Stimulated activated CD4-positive, alpha-beta T cell treated with anti-CD3 and anti-CD28 coated beads, Interleukin-12 subunit alpha, Interleukin-12 subunit beta, amount 100 ng/mL, for 4 hours (primary cell): ENCODE measurements at places on chromosomes 2 and 18.

DNA sequence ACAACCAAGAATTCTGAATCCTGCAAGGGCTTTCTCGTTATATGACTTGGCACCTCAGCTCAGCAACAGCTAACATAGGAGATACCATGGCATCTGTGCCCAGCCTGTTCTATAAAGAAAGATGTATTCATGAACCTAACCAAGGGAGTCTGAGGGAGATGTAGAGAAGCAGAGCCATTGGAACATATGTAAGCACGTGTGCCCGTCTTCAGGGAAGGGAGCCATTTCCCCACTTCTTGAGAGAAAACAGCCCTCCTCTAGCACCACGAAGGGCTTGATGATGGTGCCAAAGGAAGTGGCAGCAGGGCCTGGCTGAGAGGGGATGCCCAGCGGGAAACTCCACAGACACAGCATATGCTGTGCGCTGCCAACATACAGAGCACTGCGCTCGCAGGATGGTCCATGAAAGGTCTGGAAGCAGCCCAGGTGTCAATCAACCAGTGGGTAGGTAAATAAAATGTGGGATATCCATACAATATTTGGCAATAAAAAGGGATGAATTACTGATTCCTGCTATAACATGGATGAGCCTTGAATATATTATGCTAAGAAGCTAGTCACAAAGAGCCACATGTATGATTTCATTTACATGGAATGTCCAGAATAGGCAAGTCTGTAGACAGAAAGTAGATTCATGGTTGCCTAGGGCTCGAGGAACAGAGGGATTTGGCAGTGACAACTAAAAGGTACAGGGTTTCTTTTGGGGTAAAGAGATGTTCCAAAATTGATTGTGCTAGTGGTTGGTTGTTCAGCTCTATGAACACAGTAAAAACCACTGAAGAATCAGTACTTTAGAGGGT, 16.1 kb downstream of the TMEM247 start:
- DNase-seq: no peak

- no peak for DNase-seq
Measured at GRCh38 chr2:32564417-32565035, 63.3 kb upstream of the TTC27 start.

DNA sequence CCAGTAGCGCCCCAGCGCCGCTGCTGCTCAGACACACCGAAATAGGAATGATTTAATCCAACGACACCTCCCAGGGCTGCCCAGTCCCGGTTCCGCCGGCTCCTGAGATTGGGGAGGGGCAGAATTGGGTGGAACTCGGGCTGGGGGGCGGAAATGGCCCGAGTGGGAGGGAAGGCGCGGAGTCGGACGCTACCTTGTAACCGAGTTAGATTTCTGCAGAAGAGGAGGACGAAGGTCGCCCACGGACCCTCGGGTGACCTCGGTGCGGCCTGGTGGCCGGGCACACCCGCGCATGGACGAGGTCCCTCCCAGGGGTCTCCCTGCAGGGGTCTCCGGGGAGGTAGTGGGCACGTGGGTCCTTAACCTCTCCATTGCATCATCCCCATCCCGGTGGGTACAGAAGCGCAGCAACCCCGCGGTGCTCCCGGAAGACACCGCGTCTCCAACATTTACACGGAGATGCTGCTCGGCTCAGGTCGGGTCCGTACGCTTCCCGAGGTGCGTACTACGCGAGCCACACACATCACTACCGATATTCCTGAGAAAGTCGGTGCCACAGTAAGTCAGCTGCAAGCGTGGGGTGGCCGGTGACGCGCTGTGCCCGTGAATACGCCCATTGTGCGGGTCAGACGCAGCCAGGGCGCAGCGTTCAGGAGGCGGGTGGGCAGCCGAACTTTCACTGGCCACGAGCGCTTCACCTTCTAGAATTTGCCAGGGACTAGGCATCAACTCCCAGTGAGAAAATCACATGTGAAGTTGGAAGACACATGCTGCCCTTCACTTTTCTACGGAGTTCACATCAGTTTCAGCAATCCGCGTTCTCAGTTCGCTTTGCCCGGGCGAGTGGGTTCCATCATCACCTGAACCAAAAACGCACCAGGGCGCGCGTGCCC, 3.0 kb downstream of the ZNF516 start:
- DNase-seq: peak; percentile 38

- no peak for DNase-seq
Measured at GRCh38 chr18:70827632-70828031, 538.8 kb downstream of the SOCS6 start.

GRCh38 chr18:46250812-46251173, 146.6 kb downstream of the HAUS1 start:
- DNase-seq: no peak

DNA sequence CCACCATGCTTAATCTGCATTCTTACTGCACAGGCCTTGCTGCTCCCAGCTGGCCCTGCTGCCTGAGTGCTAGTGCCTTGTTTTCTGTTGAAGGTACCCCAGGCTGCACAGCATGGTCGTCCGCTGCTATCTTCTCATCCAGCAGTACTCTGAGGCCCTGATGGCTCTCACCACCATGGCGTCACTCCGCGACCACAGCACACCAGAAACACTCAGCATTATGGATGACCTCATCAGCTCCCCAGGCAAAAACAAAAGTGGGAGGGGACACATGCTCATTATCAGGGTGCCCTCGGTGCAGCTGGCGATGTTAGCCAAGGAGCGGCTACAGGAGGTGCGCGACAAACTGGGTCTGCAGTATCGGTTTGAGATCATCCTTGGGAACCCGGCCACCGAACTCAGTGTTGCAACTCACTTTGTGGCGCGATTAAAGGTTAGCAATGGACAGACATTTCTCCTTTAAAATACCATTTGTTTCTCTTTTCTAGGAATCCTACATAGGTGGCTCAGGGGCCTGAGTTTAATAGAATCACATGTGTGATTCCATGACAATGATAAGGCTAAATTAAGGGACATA, 110.5 kb downstream of the ESCO1 start:
- DNase-seq: no peak

DNA sequence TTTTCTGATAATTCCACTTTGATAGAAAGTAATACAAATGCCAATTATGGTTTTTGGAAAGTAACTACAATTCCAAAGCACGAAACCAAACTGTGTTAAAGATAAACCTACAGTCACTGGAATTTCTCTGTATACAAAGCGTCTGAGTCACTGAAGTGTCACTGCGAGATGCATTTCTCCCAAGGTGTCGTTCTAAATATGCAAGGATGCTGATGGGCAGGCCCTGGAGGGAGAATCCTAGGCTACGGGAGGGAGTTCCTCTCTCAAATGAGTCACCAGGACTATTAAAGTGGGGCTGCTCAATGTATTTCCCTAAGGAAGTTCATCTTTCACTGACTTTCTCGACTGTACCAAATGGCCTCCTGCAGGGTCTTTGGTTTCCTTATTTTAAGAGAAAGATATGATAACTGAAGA, 163.8 kb upstream of the STK17B start:
- DNase-seq: no peak

GRCh38 chr18:24369426-24369825, 28.2 kb downstream of the OSBPL1A start:
- no peak for DNase-seq

DNA sequence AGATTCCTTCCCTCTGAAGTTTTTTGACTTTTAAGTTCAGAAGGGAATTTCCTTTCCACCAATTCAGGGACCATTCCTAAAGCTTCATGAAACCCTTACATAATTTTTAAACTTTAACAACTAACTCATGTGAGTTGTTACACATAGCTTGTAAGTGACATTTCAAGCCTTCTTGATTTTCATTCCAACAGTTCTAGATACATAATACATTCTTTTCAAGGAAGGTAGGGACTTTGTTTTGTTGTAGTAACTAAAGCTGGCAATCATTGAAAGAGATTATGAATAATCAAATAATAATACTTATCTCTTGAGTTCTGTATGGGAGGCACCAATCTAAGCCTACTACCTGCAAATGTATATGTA, 45.4 kb downstream of the SETBP1 start:
- DNase-seq: no peak

DNA sequence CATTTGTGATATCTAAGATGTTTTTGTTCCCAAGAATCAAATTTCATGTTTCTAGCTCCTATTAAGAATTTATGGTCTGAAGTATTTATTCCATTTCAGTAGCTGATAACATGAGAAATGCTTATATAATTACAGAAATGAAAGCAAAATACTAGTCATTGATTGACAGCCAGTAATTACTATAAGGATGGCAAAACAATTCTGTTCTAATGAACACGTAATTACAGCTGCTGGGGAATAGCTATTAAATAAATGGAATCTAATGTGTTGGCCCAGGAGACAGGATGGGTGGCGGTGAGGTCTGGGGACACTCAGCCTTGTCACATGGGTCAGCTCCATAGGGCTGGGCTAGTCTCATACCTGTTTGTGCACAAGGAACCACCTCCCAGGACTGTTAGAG, 263.5 kb downstream of the FHOD3 start:
- no peak for DNase-seq

DNA sequence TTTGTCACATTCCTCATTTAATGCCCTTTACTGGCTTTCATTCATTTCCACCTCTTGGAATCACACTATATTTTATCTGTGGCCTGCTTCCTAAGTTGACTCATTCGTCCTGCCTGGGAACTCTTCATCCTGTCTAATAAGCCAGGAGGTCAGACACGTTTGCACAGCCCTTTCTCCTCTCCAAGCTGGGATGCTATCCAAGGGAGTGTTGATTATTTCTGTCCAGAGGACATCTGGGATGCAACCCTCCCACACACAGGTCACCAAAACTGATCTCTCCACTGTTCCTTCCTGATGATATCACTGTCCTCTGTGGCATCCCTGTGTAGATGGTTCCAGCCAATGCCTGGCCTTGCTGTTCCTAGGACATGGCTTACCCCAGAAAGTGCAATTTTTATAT, 79.8 kb upstream of the NOSTRIN start:
- DNase-seq: no peak

DNA sequence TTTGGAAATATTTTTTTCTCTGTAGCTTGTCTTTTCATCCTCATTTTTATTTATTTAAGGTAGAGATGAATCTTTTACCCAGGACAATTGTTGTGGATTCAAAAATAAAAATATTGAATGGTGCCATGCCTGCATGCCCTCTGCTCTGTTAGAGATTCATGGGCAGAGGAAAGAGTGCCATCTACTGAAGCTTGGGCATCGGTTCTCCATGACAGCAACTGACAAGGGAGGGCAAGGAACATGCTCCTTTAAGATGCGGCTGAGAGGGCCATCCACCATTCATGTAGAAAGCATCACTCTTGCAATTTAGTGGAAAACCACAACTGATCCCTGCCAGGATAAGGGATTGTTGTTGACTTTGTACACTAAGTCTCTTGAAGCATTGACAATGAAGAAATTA, 79.9 kb downstream of the PARD3B start:
- no peak for DNase-seq

DNA sequence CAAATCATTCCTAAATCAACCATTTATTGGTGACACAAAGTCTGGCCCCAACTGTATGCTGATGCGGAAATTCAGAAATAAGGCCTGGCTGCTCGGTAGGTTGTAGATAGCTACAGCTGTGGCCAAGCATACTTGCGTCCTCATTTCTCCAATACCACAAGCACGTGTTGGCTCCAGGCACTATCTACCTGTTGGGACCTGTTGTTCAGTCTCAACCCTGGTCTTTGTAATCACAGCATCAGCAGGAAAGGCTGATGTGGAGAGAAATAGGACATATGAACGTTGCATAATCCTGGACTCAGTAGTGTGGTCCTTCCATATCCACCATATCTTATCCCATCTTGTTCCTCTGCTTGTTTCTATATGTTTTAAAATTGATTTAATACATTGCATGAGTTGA, 212.6 kb downstream of the PMAIP1 start:
- no peak for DNase-seq

DNA sequence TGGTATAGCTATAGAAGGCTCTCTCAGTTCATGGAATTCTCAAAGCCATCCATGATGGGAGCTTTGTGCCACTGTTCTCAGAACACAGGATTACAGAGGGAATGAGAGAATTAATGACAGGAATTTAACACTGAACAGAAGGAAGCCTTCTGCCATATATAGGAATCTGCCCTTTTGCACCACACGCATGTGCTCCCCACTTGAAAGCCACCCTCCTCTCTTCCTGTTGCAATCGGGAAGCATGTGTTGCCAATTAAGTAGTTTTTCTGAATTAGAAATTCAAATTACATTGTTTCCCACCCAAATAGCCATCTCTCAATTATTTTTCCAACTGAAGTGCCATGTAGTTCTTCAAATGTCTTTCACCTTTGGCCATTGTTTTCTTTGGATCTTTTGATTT, 71.3 kb downstream of the C1D start:
- no peak for DNase-seq

DNA sequence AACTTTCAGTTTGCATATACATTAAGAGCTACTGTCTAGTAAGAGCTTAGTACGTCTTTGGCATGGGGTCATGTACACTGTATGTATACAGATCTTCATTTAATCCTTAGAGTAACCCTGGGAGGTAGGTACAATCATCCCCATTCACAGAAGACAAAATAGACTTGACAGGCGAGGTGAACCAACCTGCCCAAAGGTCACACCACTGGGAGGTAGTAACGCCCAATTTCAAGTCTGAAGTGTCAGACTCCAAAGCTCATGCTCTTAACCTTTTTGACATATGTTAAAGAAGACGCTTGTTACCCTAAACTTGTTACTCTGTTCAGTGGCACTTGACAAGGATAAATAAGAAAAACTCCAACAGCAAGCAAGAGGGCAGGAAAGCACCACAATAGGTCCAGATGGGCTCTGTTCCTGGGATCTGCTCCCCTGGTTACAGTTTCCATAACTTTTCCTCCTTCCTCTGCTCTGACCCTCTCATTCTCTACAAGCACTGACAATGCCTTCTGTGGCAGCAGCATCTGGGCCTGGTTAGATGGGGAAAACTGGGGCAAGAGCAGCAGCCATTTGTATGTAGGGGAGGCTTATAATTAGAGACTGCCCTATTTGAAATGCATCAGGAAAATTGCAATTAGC, 64.7 kb upstream of the SERTAD2 start:
- DNase-seq: no peak

GRCh38 chr2:108959401-108959800, 29.6 kb downstream of the EDAR start:
- no peak for DNase-seq

- no peak for DNase-seq
Measured at GRCh38 chr2:8786463-8786862, 51.0 kb downstream of the KIDINS220 start.

GRCh38 chr2:286774-287392, 1.0 kb downstream of the ALKAL2 start:
- no peak for DNase-seq

DNA sequence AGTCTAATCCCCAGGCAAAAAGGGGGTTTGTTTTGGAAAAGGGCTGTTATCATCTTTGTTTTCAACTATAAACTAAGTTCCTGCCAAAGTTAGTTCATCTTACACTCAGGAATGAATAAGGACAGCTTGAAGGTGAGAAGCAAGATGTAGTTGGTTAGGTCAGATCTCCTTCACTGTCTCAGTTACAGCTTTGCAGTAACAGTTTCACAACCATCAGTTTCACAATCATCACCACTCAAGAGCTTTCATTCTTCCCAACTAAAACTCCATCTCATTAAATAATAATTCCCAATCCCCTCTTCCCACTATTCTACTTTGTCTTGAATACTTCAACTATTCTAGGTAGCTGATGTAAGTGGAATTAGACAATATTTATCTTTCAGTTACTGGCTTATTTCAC, 200.9 kb downstream of the NYAP2 start:
- no peak for DNase-seq

- DNase-seq: no peak
Measured at GRCh38 chr2:41267929-41268659, 779.7 kb upstream of the PKDCC start.

GRCh38 chr2:142285480-142285879, 154.7 kb upstream of the LRP1B start:
- DNase-seq: no peak

GRCh38 chr2:204753841-204754240, 208.6 kb downstream of the PARD3B start:
- DNase-seq: no peak
